ENCODE measurements at places on chromosomes 5 and 9.
A peak's percentile ranks its signal among the peaks of the same experiment; 100 is the strongest.

DNA sequence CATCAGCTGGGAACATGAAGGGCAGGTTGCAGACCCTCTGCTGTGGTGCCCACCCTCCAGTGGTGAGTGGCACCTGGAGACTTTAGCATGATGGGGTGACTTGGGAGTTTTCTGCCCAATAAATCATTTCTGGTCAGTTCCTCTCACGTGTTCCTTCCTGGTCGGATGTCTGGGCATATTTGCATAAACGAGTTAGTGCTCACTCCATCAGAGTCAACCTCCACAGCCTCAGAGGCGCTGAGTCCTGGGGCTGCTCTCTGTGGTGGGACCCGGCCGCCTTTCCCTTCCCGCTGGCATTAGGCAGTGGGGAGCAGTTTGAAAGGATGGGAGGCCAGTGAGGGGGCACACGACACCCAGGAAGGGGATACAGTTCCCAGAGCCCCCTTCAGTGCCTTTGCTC is 114.0 kb upstream of the FCN2 start:
- no peak overlapping the region for H3K27ac ChIP-seq
- H3K27me3 ChIP-seq, result no peaks in the 10 kb centered on the region

DNA sequence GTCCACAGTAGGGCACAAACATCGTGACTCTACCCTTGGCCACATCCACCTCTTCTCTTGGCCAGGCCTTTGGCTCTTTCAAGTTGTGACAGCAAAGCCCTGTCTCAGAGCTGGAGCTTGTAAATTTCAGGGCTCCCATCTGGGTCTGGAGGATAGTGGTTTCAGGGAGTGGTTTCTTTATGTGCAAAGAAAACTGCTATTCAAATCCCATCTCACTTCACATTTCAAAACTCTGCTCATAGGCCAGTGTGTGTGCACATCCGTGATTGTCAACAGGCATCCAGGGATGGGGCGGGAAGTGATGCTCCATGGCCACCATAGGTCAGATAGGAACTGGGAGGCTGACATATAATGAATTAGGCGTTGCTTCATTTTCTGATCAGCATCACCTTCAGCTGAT is 107.8 kb upstream of the IL12B start:
- H3K27ac ChIP-seq, result no peak overlapping the region
- H3K4me3 ChIP-seq, result no peak overlapping the region
- DNase-seq, result no peak

- DNase-seq, result no peak
- H3K4me3 ChIP-seq, result peak within 1 kb of the TSS; percentile 87
- no peaks in the 10 kb centered on the region for H3K27me3 ChIP-seq
Observed at GRCh38 chr5:149271716-149272563, at the start of gene AFAP1L1. Gene AFAP1L1, plus strand, starts transcription at chr5:149271859. Its CDS starts 110 bp downstream, at chr5:149271969.

- no peaks in the 10 kb centered on the region for H3K27me3 ChIP-seq
- H3K36me3 ChIP-seq, result no peaks in the 10 kb centered on the region
- no peak overlapping the region for H3K27ac ChIP-seq
- DNase-seq, result no peak
Observed at GRCh38 chr9:87609002-87609401, 111.3 kb downstream of the DAPK1 start.

GRCh38 chr5:153463806-153464205 is 26.7 kb upstream of the GRIA1 start:
- H3K27me3 ChIP-seq, result no peaks in the 10 kb centered on the region
- H3K36me3 ChIP-seq, result no peaks in the 10 kb centered on the region
- H3K27ac ChIP-seq, result no peak overlapping the region
- H3K4me1 ChIP-seq, result no peaks in the 10 kb centered on the region

DNA sequence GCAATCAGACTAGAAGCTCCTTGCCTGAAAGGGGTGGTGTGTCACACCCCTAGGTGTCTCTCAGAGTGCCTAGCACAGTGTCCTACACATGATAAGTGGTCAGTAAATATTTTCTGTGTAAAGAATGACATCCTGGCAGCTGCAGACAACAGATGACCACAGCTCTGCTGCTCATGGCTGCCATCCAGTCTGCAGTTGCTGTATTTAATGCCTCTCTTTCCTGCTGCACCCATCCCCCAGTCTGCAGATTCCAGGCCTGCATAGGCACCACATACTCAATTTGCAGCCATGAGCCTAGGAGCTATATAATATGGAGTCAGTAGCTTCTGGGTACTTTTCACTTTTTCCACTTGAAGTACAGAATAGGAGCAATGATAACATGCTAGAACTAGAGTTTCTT is 94.9 kb upstream of the NR4A3 start:
- no peaks in the 10 kb centered on the region for H3K4me1 ChIP-seq
- no peaks in the 10 kb centered on the region for H3K27me3 ChIP-seq
- no peak overlapping the region for H3K27ac ChIP-seq
- no peak overlapping the region for H3K4me3 ChIP-seq
- DNase-seq, result no peak

DNA sequence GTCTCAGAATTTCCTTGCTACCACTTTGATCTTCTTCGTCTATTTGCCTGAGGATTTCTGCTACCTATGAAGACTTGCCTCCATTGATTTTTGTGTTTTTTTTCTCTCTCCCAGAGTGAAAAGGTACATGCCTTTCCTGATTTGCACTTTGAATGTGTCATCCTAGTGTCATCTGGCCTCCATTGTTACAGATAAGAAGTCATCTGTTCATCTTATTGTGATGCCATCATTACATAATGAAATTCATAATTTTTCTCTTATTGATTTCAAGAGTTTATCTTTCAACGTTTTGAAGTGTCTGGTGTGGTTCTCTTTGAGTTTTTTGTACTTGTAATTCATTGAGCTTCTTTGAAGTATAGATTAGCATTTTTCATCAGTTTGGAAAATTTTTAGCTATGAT is 144.8 kb downstream of the SH3GL2 start:
- H3K36me3 ChIP-seq, result no peaks in the 10 kb centered on the region
- no peak overlapping the region for H3K4me3 ChIP-seq
- H3K4me1 ChIP-seq, result no peaks in the 10 kb centered on the region
- no peak for DNase-seq
- no peaks in the 10 kb centered on the region for H3K27me3 ChIP-seq

DNA sequence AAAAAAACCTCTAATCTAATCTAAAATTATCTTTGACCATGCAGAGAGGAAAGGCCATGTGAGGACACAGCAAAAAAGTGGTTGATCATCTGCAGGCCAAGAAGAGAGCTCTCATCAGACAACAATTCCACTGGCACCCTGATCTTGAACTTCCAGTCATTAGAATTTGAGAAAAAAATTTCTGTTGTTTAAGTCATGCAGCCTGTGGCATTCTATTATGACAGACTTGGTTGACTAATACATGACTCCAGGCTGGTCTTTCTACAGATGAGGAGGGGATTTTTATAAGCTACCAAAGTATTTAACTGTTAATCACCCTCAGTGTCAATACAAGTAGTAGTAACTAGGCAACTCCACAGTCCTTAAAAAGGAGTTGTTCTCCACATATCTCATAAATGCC is 358.5 kb upstream of the RGMB start:
- no peaks in the 10 kb centered on the region for H3K27me3 ChIP-seq
- no peaks in the 10 kb centered on the region for H3K36me3 ChIP-seq
- DNase-seq, result no peak
- no peaks in the 10 kb centered on the region for H3K4me1 ChIP-seq

GRCh38 chr5:50672663-50673062 is 6.2 kb downstream of the PARP8 start:
- DNase-seq, result no peak
- H3K27ac ChIP-seq, result no peak overlapping the region
- H3K4me1 ChIP-seq, result peaks cover 72% of the 10 kb centered on the region
- no peaks in the 10 kb centered on the region for H3K36me3 ChIP-seq

GRCh38 chr9:90331826-90332575 is 310.6 kb downstream of the DIRAS2 start:
- DNase-seq, result no peak
- H3K27ac ChIP-seq, result no peak overlapping the region
- no peaks in the 10 kb centered on the region for H3K36me3 ChIP-seq
- no peaks in the 10 kb centered on the region for H3K4me1 ChIP-seq

DNA sequence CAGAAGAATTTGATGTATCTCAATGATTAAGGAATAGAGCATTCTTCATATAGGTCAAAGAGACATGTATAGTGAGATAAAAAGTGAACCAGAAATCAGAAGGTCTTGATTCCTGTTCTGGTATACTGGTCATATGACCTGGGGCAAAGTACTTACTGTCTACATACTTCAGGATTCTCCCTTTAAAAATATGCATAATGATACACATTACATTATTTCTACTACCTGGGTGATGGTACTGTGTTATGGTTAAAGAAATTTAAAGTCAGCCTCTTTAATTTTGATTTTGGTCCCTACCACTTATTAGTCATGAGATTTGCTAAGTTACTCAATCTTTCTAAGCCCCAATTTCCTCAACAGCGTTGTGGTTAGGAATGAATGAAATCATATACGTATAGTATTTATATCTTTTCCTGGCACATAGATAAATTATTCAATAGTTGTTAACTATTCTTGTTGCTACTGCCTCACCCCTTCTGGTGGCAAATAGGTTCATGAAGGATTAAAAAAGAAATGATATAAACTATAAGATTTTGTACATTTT is 984.1 kb downstream of the TLE4 start:
- no peaks in the 10 kb centered on the region for H3K27me3 ChIP-seq
- H3K4me1 ChIP-seq, result peaks cover 9% of the 10 kb centered on the region
- H3K4me3 ChIP-seq, result no peak overlapping the region

GRCh38 chr5:36238502-36239295 is 3.0 kb downstream of the NADK2 start:
- no peaks in the 10 kb centered on the region for H3K27me3 ChIP-seq
- no peak for DNase-seq
- peaks cover 50% of the 10 kb centered on the region for H3K4me1 ChIP-seq
- H3K36me3 ChIP-seq, result no peaks in the 10 kb centered on the region

GRCh38 chr9:96646081-96646991 is 8.8 kb downstream of the PRXL2C start:
- no peak for DNase-seq
- H3K36me3 ChIP-seq, result peaks cover 43% of the 10 kb centered on the region
- no peaks in the 10 kb centered on the region for H3K4me1 ChIP-seq
- H3K27me3 ChIP-seq, result no peaks in the 10 kb centered on the region
- peak overlapping the region; percentile 38 for H3K27ac ChIP-seq
- no peak overlapping the region for H3K4me3 ChIP-seq

DNA sequence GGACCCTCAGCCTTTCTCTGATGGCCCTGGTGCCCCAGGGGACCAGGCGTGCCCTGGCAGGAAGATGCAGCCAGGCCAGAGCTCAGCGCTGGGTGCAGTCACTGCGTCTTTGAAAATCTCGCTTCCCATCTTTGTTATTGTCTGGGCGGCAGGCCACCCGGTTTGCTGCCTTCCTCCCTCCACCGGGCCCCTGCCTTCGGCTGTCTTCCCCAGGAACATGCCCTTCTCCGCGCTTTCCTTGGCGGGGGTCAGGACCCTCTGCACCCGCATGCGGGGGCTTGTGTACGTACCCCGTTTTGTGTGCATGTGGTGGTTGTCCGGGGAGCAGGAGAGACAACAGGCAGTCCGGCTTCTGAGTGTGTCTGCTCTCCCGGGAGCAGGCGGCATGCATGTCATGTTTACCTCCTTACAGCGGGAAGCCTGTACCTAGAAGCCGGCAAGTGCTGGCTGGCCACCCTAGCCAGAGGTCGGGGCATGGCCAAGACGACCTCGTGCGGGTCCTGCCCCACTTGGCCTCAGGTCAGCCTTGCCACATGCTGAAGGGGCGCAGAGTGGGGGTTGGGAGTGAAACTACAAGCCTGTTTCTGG is 49.5 kb downstream of the DAB2IP start:
- peaks cover 12% of the 10 kb centered on the region for H3K4me1 ChIP-seq
- H3K27ac ChIP-seq, result peak overlapping the region; percentile 25
- no peaks in the 10 kb centered on the region for H3K36me3 ChIP-seq
- H3K27me3 ChIP-seq, result no peaks in the 10 kb centered on the region
- peak overlapping the region; percentile 79 for H3K4me3 ChIP-seq

- H3K27me3 ChIP-seq, result no peaks in the 10 kb centered on the region
- no peak overlapping the region for H3K27ac ChIP-seq
- H3K36me3 ChIP-seq, result no peaks in the 10 kb centered on the region
Observed at GRCh38 chr9:25284365-25284764, 393.9 kb downstream of the TUSC1 start.

- no peaks in the 10 kb centered on the region for H3K36me3 ChIP-seq
- no peak overlapping the region for H3K4me3 ChIP-seq
- no peak for DNase-seq
- H3K4me1 ChIP-seq, result peaks cover 20% of the 10 kb centered on the region
- H3K27me3 ChIP-seq, result no peaks in the 10 kb centered on the region
- H3K27ac ChIP-seq, result no peak overlapping the region
Observed at GRCh38 chr5:155260798-155261197, 247.2 kb downstream of the KIF4B start.

DNA sequence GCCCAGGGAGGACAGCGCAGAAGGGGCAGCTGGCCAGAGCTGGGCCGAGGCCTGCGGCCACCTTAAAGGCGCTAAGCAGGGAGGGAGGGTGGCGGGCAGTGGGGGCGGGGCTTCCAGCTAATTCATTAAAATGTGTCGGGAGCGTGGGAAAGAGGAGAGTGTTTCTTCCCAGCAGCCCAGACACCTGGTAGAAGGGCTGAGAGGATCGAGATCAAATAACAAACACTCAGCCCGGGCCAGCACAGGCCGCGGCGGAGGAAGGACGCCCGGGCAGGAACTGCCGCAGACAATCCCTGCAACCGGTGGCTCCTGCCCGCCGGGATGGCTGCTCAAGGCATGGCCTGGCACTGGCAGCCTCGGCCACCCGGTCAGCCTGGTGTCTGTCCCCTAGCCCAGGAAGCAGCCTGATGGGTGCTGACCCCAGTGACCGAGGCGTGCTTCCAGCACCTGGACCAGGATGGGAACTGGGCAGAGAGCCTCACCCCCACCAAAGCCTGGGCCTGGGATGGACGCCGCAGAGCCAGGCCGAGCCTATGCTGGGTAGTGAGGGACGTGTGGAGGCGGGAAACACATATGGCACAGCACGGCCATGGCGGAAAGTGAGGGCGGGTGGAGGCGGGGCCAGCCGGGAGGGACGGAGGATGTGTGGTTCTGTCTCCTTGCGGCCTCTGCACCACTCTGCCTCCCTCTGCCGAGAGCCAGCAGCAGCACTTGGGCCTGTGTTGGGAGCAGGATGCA is 3.2 kb upstream of the NRARP start:
- no peak overlapping the region for H3K27ac ChIP-seq
- H3K4me1 ChIP-seq, result peaks cover 30% of the 10 kb centered on the region
- no peaks in the 10 kb centered on the region for H3K36me3 ChIP-seq
- DNase-seq, result no peak
- no peaks in the 10 kb centered on the region for H3K27me3 ChIP-seq
- peak overlapping the region; percentile 68 for H3K4me3 ChIP-seq

GRCh38 chr5:156640691-156641241 is 209.3 kb upstream of the PPP1R2B start:
- H3K27me3 ChIP-seq, result no peaks in the 10 kb centered on the region
- H3K4me3 ChIP-seq, result no peak overlapping the region
- no peak for DNase-seq
- H3K36me3 ChIP-seq, result no peaks in the 10 kb centered on the region
- H3K4me1 ChIP-seq, result peaks cover 10% of the 10 kb centered on the region

- H3K36me3 ChIP-seq, result no peaks in the 10 kb centered on the region
- no peaks in the 10 kb centered on the region for H3K4me1 ChIP-seq
- no peak for DNase-seq
- H3K27ac ChIP-seq, result no peak overlapping the region
- no peaks in the 10 kb centered on the region for H3K27me3 ChIP-seq
Observed at GRCh38 chr9:29001006-29001405, 1427.7 kb upstream of the C9orf72 start.
